Left hindlimb (tissue), 1 donor: ENCODE measurements at places on chromosomes 12 and 14.

GRCh38 chr12:111624540-111624939 is 25.4 kb upstream of the ATXN2 start:
- DNase-seq = no peak

DNA sequence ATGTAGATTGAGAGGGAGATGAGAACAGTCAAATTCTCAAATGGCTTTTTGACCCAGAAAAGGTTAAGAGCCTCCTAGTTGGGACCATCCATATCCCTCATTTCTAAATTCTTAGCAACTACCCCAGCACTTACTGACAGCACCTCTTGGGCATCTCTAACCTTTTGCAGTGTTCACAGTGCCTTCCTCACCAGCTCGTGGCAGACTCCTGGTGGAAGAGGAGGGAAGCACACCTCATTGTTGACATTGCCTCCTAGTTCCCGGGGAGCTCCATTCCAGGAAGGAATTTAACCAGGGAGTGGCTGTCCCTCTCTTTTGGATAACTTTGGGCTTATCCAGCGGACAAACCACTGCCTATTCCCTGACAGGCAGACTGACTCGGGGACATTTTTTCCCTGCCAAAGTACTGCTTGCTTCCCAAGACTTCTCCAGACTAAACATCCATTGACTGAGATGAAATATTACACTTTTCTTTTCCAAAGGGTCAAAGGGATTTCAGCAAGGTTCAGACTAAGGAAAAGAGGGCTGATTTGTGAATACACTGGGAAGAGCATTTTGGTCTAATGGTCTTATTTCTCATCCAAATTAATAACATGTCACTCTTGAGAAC is 9.0 kb upstream of the OR6J1 start:
- DNase-seq = peak; percentile 47

- DNase-seq = no peak
Measured at GRCh38 chr12:85007836-85008235, 28.2 kb downstream of the TSPAN19 start.

- DNase-seq = no peak
Measured at GRCh38 chr12:96526110-96526509, 36.7 kb downstream of the CFAP54 start.

DNA sequence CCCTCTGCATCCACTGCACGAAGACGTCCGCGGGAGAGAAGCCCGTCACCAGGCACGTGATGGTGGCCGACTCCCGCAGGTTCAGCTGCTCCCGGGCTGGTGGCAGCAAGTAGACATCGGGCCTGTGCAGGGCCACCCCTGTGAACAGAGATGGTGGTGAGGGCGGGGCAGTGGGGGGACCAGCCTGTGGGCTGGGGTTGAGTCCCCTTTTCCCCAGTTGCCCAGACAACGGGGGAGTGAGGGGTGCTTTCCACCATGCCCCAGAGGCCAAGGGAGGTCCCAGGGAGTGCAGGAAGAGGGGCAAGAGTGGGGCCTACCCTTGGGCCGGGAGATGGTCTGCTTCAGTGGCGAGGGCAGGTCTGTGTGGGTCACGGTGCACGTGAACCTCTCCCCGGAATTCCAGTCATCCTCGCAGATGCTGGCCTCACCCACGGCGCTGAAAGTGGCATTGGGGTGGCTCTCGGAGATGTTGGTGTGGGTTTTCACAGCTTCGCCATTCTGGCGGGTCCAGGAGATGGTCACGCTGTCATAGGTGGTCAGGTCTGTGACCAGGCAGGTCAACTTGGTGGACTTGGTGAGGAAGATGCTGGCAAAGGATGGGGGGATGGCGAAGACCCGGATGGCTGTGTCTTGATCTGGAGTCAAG is 328.3 kb downstream of the TMEM121 start:
- no peak for DNase-seq

- no peak for DNase-seq
Measured at GRCh38 chr14:68822132-68822651, 29.3 kb upstream of the ZFP36L1 start.

DNA sequence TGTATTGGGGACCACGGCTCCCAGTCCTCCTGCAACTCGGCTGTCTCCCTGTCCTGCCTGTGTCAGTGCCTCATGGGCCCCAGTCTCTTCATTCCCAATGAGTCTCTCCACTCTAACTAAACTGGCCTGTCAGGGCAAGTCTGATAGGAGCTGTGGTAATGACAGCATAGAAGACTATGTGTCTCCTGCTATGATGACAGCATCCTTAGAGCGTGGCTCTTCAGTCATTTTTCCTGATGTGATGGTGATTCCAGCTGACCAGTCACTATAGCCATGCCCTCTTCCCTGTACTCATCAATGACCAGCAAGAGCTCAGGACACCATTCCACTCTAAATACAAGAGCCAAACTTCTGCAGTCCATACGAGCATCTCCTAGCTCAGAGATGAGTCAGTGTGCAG is 339.8 kb downstream of the PCNX1 start:
- no peak for DNase-seq
